ENCODE measurements at places on chromosomes 5 and 9. TPM values are rescaled to one million over a fixed set of nuclear protein-coding genes. Genes with fewer than 3 reads are reported as not detected.

TPD52L3 gene
- total RNA-seq: not detected

TMEM215 gene
- total RNA-seq: not detected

NDST1 gene
- 54.3 TPM for total RNA-seq

- no peak for DNase-seq
These were observed 123.3 kb downstream of the MLLT3 start for GRCh38 chr9:20499013-20499412.

GRCh38 chr9:108033976-108034964 is 544.7 kb upstream of the KLF4 start:
- no peak for DNase-seq

- no peak for DNase-seq
These were observed 78.4 kb downstream of the VAV2 start for GRCh38 chr9:133913571-133914369.

DNA sequence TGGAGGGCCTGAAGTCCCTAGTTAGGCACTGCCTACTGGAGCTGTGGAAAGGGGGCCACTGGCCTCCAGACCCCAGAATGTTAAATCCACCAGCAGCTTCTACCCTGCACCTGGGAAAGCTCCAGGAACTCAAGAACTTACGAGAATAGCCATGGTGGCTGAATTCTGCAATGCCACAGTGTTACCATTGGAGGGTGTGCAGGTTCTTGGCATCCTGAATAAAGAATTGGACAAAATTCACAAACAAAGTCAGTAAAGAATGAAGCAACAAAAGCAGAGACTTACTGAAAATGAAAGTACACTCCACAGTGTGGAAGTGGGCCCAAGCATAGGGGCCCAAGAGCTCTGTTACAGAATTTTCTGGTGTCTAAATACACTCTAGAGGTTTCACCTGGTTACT is 107.0 kb downstream of the PRDM9 start:
- DNase-seq: no peak

GRCh38 chr5:64872044-64872443 is 103.3 kb downstream of the CWC27 start:
- no peak for DNase-seq
